Right lung (tissue), 10 donors: ENCODE measurements at places on chromosomes 16 and 17.
A peak's percentile ranks its signal among the peaks of the same experiment; 100 is the strongest.

DNA sequence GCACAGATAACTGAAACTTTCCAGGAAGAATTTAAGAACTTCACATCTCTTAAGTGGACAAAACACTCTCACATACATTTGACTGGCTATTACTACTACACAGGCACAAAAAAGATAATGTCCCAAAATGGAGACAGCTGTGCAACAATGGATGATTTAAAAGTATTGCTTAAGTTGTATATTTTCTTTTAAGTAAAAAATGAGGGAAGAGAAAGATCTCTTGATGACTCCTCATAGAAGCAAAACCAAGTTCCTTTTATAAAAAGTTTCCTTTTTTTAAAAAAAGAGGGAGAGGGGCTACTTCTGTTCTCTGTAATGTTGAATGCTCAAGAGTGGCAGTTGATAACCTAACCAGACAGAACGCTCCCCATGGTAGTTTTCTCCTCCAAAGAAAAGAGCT, 195.5 kb downstream of the ZFHX3 start:
- DNase-seq: no peak

- no peak for DNase-seq
Measured at GRCh38 chr17:82901856-82902255, 62.0 kb upstream of the ZNF750 start.

- peak; percentile 83 for DNase-seq
Measured at GRCh38 chr16:67884684-67885083, at the start of gene NRN1L. NRN1L (plus strand) TSS chr16:67884885; CDS start chr16:67884904, 19 bp downstream.

GRCh38 chr16:68093816-68094613, 8.8 kb downstream of the NFATC3 start:
- no peak for DNase-seq

DNA sequence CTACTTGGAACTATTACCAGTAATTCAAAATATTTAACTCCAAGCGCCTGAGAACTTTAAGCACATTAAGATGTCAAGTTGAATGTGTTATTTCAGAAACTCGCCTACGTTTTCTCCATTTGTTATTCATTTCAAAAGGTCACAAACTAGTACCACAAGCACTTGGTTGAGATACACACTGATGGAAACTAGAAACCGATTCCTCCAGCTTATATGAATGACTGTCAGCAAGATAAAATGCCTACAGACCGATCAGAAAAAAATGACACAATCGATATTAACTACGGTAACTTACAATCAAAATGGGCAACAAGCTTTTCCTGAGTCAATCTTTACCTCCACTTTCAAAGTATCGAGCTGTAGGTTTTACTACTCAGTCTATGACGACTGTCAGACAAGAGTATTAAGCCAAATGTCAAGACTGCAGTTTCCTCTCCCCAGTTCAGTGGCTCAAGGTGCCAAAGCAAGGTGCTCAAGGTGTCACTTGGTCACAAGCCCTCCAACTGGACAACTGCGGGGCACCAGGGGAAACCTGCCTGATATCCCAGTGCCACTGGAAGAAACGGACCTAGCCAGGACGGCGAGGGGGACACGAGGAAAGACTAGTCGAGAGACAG, 678 bp downstream of the SRP68 start:
- DNase-seq: no peak

DNA sequence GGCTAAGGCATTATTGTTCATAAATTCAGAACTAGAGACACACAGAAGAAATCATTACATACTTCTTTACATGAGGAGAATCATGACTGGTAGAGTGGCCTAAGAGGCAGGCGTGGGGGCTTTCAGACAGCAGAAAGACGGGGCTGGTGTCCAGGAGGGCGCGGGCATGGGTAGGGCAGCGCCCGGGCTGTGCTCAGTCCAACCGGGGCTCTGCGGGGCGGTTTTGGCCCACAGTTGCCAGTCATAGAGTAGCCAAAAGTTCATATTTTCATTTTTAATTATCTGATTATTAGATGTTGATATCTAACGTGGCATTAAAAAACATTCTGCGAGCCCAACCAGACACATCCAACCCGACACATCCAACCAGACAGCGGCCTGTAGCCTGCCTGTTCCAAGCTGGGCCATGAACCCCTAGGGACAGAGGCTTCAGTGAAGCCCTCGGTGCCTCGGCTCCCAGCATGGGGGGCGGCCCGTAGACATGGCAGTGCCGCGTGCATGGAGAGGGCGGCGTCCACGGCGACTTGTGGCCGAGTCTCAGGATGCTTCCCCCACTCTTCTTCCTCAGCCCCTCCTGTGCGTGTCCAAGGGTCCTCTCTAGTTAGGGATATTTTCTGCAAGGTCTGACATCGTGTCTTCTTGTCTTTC, 162.4 kb upstream of the CHMP6 start:
- DNase-seq: no peak

DNA sequence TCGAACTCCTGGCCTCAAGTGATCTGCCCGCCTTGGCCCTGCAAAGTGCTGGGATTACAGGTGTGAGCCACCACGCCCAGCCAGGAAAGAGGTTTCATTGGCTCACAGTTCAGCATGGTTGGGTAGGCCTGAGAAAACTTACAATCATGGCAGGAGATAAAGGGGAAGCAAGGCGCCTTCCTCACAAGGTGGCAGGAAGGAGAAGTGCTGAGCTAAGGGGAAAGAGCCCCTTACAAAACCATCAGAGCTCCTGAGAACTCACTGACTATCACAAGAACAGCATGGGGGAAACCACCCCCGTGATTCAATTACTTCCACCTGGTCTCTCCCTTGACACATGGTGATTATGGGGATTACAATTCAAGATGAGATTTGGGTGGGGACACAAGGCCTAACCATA, 411.7 kb upstream of the ZFHX3 start:
- no peak for DNase-seq

- no peak for DNase-seq
Measured at GRCh38 chr17:50311483-50311882, 34.4 kb upstream of the XYLT2 start.

DNA sequence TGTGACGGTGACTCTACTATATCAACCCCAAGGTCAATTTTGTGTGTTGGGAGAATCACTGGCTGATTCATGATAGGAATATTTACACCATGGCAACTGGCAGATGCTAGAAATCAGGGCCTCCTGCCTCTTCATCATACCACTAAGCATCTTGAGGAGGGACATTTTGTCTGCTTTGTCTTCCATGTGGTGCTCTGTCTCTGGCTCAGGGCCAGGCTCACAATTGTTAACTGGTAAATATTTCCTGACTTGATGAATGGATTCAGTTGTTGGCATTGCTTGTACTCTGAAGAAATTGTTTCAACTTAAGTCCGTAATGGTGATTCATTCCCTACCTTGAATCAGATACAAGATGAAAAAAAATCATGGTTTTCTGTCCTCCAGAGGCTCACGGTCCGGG, 292.7 kb downstream of the HAPSTR1 start:
- DNase-seq: no peak

GRCh38 chr16:25707982-25708583, 16.3 kb downstream of the HS3ST4 start:
- DNase-seq: no peak

- peak; percentile 51 for DNase-seq
Measured at GRCh38 chr17:60577147-60577915, 22.7 kb upstream of the PPM1D start.

GRCh38 chr17:66165537-66166123, 26.3 kb downstream of the CEP112 start:
- peak; percentile 30 for DNase-seq
